Natural killer cell (primary cell): ENCODE measurements at places on chromosomes 4 and X.
A peak's percentile ranks its signal among the peaks of the same experiment; 100 is the strongest.

DNA sequence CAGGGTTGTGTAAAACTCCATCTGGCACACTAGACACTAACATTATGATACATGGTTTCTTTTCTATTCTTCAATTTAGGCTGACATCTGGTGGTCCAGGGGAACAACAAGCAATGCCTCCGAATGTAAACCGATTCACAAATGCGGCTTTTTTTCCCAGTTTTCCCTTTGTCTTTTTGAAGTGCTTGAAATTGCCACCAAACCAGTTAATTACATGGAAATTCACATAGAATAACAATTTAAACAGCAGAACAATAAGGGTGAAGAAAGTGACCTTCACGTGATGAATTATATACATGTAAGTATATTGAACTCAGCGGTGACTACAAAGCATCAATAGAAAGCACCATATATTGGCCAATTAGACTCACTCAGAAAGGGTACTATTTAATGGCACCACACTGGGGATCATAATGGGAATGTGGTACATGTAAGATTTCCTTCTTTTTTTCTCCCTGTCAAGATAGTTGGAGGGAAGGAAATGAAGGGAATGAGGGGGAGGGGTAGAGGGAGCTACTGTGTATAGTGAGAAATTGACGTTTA lies 103.9 kb downstream of the MMRN1 start:
- DNase-seq, result no peak

DNA sequence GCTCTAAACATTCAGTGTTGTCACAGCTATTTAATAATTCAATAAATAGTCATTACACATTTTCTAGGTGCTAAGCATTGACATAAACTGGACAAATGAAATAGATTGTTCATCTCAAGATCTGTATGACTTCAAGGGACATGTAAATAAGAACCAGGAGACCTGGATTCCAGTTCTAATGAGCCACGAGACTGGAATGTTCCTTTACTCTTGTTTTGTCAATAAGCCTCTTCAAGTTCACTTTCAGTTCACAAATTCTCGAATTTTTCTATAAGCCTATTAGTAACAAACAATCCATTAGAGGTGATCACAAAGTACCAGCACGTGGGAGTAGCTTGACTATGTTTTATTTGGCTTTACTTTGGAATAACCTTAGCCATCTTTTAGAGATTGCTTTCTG lies 514.0 kb upstream of the SMIM31 start:
- no peak for DNase-seq

GRCh38 chrX:134895805-134896581 lies 94.8 kb upstream of the SMIM10 start:
- DNase-seq, result no peak

- DNase-seq, result no peak
These were observed 79.7 kb downstream of the KIT start for GRCh38 chr4:54737421-54737820.

- DNase-seq, result no peak
These were observed 102.7 kb downstream of the UCHL1 start for GRCh38 chr4:41359422-41359775.

DNA sequence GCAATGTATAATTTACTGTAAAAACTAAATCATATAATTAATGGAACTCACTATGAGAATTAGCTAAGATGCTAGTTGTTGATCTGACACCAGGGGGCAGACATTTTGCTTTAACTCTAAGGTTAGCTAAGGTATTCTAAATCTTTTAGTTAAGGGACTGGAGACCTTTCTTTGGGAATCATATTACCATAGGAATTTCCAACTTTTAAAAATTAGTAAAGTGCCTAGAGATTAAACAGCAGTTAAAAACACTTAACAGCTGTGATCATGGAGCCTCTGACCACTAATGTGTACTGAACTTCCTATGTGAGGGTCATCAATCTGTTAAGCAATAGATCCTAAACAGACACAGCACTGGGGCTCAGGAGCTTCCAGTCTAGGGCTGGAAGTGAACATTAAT lies 226.6 kb downstream of the NSUN7 start:
- DNase-seq, result peak; percentile 29

- no peak for DNase-seq
These were observed 105.1 kb upstream of the SCOC start for GRCh38 chr4:140268186-140268841.

- DNase-seq, result no peak
These were observed 315.4 kb upstream of the IGFBP7 start for GRCh38 chr4:57425610-57426009.

GRCh38 chrX:136889269-136889668 lies 8.7 kb upstream of the RBMX start:
- no peak for DNase-seq

DNA sequence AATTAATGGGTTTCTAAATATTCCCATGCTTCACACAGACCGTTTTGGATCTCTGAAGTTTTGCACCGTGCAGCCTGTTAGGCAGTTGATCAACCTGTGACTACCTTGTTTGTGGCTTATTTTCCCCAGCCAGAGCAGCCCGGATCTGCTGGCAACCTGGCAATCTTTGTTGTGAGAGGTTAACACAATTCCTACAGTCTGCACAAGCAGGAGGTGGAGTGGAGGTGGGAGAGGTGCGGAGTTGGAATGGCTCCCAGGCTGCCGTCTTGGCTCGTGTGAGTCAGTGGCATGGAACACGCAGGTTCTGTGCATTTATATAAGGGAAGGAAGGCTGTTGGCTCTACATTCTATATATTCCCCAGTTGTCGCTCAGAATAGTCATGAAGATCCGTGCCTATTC lies 70.9 kb upstream of the STOX2 start:
- DNase-seq, result no peak

- DNase-seq, result no peak
These were observed 343.1 kb downstream of the GRID2 start for GRCh38 chr4:92646826-92647225.

GRCh38 chr4:30870513-30870912 lies 150.3 kb downstream of the PCDH7 start:
- DNase-seq, result no peak

GRCh38 chr4:10590896-10591295 lies 93.7 kb downstream of the CLNK start:
- DNase-seq, result no peak

DNA sequence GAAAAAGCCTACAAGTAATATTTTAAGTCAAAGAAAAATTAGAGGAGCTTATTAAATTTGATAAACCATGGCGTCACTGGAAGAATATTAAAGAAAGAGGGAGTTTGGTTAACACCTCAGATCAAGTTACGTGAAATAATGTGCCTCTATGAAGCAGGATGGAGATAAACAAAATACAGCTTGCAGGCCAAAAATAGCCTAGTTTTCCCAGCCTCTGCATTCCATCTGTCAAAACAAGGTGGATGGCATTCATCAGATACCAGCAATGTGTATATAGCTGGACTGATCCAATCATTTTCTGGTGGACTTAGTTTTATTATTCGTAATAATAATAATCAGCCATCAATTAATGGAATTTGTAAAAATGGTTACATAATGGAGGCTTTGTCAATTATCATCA lies 230.7 kb downstream of the NR3C2 start:
- DNase-seq, result no peak

DNA sequence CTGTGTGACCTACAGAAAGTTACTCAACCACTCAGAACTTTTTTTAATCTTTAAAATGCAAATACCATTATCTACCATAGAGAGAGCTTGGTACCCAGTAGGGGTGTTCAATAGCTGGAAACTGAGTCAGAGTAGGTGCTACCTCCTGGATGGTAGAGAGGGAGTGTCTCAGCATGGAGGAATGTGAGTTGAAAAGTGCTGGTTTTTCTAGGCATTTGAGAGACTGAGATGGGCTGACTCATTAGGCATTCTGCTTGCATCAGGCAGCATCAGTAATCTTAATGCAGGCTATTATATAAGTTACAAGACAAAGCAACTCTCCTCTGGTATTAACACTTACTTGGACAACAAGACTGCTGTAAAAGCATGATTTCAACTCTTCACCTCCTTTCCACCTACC lies 70.9 kb upstream of the ARHGEF9 start:
- DNase-seq, result no peak

DNA sequence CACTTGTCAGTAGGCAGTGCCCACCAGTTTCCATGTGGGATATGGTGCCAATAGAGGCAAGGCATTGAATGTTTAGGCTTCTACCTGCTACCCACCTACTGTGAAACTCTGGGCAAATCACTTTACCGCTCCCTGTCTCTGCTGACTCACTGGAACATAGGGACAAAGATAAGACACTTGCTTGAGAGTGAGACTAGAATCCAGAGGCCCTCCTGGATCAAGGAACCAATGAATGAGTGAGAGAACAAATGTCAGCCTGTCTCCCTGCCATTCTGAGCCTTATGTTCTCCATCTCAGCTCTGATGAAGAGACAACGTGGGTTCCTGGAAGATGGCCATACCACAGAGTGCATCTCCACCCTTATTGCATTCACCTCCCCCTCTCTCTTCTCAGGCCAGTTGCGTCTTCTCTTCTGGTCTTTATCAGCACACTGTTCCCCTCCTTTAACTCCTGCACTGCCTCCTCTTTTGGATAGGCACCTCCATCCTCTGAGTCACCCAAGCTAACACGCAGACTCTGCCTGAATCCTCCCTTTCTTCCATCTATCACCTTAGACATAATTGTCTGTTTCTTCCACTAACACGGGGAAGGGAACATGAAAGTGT lies 15.4 kb upstream of the PRRG3 start:
- DNase-seq, result no peak

DNA sequence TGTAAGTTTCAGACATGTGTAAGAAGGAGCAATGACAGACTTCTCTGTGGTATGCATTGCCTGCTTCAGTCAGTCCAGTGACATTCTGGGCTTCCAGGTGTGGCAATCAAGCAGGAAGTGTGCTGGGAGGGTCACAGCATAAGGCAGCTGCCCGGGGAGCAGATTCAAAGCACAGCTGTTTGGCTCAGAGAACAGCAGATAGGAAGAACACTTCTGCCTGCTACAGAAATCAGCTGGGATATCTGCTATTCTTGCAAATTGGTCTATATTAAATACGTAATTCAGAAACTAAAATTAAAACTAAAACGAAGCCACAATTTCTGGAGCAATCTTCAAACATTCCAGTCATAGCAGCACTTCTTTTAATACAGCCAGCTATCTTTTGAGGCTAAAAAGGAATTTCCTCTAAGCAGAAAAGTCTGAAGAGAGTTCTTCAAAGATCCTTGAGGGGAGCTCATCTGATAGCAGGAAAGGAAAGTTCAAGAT lies 47.5 kb upstream of the GALNT7 start:
- no peak for DNase-seq

GRCh38 chr4:5052726-5053425 lies 1.6 kb downstream of the STK32B start:
- no peak for DNase-seq
